ENCODE measurements at places on chromosomes 12 and 14.

DNA sequence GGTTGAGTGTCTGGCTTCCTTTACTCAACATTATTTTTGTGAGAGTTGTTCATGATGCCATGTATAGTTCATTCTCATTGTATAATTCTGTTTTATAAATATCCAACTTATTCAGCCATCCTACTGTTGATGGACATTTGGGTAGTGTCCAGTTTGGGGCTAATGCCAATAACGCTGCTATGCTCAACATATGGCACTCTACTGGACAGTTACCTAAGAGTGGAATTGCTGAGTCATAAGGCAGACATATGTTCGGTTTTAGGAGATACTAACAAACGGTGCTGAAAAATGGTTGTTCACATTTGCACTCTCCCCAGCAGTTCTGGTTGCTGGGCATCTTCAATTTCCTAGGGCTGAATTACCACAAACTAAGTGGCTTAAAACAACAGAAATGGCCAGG lies 28.7 kb upstream of the P2RX4 start:
- DNase-seq: no peak

DNA sequence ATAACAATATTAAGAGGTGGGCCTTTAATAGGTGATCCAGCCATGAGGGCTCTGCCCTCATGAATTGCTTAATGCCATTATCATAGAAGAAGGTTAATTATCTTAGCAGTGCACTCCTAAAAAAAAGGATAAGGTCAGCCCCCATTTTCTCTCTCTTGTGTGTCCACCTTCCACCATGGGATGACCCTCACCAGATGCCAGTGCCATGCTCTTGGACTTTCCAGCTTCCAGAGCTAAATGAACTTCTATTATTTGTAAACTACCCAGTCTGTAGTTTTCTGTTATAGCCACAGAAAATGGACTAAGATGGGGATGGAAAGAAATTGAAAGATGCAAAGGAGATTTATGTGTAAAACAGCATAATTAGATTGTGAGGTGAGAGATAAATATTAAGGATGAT lies 125.4 kb downstream of the FOXA1 start:
- no peak for DNase-seq

DNA sequence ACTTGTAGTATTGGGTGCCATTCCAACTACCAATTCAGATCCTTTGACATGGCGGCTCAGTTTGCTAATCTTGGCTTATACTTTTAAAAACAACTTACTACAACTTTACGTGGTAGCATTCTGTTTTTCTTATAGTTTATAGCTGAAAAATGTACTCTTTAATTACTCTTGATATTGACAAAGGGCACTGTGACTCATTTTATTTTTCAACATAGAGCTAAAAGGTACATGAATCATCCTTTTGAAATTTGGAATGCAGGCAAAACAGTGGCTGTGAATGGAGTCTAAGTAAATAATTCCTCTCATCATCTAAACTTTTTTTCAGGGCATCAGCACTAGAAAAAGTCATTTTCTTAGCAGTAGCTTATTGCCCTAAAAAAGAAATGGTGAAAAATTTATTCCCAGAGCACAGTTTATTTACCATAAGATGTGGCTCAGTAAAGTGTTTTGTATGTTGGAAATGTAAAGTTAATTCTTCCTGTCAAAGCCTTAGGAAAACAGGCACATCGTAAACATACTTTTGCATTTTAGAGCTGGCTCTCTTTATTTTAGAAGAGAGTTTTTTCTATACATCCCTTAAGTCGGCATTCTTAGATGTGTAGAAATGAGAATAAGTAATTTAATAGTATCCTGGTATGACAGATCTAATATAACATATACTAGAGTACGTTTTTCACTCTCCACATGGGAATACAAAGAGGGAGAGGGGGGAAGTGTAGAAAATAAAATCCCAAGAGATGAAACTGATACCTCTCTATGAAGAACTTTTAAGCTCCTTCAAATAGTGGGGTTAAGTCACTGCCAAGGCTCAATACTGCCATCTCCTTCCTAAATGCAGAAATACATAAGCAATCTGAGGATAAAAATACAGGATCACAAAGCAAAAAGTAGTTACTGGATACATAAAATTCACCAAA lies 55.2 kb downstream of the SLC25A21 start:
- DNase-seq: peak; percentile 5

GRCh38 chr12:121579981-121580868 lies 598 bp downstream of the KDM2B start:
- peak; percentile 65 for DNase-seq

- no peak for DNase-seq
These were observed 173.8 kb downstream of the TBX5 start for GRCh38 chr12:114232187-114232586.

- no peak for DNase-seq
These were observed 26.4 kb upstream of the STAB2 start for GRCh38 chr12:103560604-103561101.

Data from pons (tissue), 1 donor.